ENCODE measurements at places on chromosomes 2 and 18.

- no peak for DNase-seq
Observed at GRCh38 chr2:237714690-237715458, 83.7 kb upstream of the RBM44 start.

GRCh38 chr2:168573128-168573903 lies 117.2 kb downstream of the CERS6 start:
- DNase-seq: no peak

GRCh38 chr2:104425850-104426595 lies 427.9 kb upstream of the POU3F3 start:
- no peak for DNase-seq

- DNase-seq: no peak
Observed at GRCh38 chr2:239371726-239372686, 28.8 kb downstream of the HDAC4 start.

GRCh38 chr2:240435457-240435947 lies at the start of gene GPC1:
GPC1 (plus strand) TSS chr2:240435663; CDS start chr2:240435919, 256 bp downstream.
- peak; percentile 33 for DNase-seq

GRCh38 chr2:179768765-179769164 lies 92.6 kb downstream of the ZNF385B start:
- DNase-seq: no peak

- no peak for DNase-seq
Observed at GRCh38 chr2:183021613-183022012, 16.6 kb downstream of the NCKAP1 start.

DNA sequence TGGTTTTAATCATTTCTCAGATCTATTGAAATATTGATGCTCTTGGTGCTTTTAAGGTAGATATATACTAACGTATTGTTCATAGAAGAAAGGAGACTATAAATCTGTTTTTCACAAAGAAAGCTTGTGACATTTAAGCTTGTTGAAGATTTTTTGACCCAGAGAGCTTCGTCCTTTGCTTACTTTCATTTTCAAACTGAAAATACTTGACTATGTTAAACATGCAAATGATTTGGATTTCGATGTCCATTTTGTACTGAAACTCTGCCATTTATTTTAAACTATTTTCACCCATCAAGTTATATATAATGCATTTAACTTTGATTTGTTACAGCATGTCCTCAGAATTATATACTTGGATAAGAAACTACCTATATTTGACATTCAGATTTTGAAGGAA lies 85.2 kb downstream of the SLC4A10 start:
- DNase-seq: no peak

GRCh38 chr18:8987241-8987640 lies 115.3 kb upstream of the NDUFV2 start:
- no peak for DNase-seq

DNA sequence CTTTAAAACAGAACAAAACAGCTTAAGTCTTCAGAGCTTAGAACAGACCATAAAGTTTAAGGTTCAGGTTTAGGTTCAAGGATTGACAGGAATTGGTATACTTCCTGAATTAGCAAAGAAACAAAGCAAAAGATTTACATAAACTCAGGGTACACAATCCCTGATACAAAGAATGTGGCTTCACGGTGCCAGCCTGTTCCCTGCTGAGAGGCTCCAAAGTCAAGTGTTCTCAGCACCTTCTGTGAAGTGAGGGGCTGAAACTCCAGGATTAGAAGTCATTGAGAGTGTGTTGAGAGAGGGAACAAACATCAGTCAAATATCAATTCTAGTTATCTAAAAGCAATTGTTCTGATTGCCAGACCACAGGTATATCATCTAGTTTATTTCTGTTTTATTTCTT lies 35.7 kb downstream of the DYNAP start:
- DNase-seq: no peak

DNA sequence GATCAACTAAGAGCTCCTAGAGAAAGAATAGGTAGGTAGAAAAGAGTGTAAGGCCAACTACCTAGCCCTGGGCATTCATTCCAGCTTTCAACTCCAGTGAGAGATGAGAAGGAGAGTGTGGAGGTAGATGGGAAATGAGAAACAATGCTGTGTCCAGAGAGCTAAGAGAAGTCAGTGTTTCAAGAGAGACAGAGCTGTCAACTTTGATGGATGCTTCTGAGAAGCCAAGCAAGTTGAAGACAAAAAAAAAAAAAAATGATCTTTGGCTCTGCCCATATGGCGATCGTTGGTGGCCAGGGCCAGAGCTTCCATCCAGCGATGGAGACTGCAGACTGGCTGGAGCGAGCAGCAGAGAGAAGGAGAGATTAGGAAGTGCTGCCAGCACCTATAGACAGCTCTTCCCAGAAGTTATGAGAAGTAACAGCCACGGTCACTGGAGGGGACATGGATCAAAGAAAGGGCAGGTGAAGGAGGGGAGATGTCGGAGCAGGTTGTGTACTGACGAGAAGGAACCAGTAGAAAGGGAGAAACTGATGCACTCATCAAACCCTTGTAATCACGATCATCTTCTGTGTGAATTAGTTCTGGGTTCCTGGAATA lies 112.4 kb upstream of the PPP1CB start:
- no peak for DNase-seq

DNA sequence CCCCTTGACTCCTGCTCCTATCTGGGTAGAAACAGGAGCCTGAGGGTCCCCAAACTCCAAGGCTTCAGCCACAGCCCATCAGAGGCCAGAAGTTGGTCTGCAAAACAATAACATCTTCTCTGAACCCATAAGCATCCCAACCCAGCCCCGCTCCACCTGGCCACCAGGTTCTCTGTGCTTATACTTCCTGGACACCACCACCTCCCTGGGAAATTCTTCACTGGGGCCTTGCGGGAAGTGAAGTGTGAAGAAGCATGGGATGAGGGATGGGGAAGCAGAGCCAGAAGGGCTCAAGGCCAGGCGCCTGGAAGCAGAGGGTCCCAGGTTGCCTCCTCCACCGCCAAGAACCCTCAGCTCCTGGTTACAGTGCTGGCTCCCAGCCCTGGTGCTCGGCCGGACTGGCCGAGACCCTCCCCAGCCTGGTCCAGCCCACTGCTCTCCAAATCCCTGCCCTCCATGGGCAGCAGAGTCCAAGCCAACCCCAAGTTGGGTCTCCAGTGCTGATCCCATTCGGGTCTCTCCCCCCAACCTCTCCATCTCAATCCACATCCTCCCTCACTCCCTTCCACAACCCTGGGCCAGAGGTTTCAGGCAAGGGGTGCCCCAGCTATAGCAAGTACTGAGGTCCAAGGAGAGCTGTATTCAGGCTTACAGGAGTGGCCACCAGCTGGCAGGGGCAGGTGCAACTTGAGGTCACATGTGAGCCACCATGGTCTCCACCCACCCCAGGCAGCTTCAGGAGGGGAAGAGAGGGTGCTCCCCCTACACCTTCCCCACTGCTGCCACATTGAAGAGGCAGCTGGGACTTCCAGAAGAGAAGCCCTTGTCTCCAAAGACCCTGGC lies 60.7 kb downstream of the TNS1 start:
- no peak for DNase-seq

GRCh38 chr2:176637486-176638166 lies 368.4 kb downstream of the MTX2 start:
- DNase-seq: peak; percentile 49

DNA sequence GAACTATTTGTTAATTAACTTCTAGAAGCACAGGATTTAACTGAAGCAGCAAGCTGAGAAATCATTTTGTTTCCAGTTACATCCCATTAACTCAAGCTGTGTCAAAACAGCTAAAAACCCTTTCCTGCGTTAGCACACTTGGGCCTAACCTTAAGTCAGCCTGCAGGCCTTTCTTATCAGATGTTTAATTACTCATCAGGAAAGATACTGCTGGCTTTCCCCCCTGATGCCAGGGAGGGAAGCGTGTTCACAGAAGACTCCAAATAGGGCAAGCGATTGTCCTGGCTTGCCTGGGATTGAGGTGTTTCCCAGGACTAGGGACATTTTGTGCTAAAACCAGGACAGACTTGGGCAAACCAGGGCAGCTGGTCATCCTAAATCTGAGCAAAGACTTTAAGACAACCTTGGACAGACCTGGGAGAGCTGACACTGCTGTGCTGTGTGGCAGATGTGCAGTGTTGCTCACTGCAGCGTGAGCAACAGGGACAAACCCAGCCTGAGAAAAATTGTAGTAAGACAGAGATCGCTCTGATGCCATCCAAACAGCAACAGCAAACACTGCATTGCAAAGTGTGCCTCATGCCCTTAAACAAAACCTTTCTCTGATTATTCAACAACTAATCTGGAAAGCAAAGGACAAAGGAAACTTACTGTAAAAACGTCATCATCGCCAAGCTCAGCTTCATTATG lies 100.9 kb downstream of the SPRED2 start:
- DNase-seq: no peak

- DNase-seq: no peak
Observed at GRCh38 chr2:99166218-99166617, 11.5 kb downstream of the LIPT1 start.

GRCh38 chr2:85308896-85309555 lies 18.8 kb downstream of the TGOLN2 start:
- DNase-seq: no peak

- no peak for DNase-seq
Observed at GRCh38 chr2:120227111-120227991, 4.2 kb upstream of the TMEM185B start.

DNA sequence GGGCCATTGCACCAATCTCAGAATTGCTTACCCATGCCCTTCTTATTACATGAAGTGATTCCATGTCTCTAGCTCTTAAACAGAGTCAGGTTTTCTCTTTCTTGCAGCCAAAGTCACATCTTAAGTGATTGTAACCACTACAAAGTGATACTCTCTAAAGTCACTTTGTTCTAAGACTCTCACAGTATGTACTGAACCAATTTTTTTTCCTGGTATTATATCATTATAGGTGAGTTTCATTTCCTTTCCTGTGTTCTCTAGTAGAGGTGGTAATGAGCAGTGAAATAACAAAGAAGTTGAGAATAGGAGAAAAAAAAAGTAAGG lies 66.3 kb upstream of the DARS1 start:
- no peak for DNase-seq

- no peak for DNase-seq
Observed at GRCh38 chr2:74439803-74440377, 1.8 kb downstream of the RTKN start.

DNA sequence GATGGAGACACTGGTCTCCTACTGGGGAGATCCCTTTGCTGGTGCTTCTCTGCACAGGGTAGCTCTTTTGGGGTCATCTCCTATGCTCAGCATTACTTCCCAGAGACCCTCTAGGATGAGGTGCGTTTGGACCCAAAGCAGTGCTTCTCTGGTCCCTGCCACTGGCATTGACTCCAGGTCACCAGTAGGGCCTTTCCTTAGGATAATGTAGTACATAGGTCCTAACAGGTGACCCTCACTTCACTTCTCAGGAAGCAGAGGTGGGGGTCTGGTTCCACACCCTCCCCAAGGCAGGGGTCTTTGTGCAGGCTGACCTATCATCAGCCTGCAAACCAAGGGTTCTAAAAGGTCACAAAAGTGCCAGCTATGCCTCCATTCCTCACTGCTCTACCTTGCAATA lies 145.8 kb upstream of the HS6ST1 start:
- DNase-seq: no peak

DNA sequence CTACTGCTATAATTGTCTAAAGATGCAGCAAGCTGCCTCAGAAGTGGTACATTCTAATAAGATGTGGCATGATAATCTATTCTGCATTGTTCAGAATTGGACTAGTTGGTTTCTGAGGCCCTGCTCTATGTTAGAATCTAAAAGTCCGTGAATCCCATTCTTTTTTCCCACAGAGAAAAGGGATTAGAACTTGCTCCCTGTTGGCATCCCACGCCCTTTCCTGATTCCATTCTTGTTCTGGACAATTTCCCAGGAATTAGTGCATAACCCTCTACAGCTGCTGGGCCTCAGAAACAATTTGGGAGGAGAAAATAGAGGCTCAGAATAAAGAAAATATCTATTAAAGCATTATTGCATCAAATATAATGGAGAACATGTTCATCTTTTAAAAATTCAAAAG lies 282.7 kb downstream of the NRXN1 start:
- no peak for DNase-seq

DNA sequence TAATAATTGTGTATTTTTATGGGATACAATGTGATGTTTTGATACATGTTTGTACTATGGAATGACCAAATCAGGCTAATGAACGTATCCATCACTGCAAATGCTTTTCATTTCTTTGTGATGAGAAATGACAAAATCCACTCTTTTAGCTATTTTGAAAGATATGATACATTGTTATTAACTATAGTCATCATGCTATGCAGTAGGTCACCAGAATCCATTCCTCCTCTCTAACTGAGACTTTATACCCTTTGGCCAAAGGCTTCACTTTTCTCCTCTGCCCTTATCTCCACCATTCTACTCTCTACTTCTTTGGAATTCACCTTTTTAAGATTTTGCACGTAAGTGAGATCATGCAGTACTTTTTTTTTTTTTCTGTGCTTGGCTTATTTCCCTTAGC lies 44.5 kb upstream of the TMEM17 start:
- no peak for DNase-seq

DNA sequence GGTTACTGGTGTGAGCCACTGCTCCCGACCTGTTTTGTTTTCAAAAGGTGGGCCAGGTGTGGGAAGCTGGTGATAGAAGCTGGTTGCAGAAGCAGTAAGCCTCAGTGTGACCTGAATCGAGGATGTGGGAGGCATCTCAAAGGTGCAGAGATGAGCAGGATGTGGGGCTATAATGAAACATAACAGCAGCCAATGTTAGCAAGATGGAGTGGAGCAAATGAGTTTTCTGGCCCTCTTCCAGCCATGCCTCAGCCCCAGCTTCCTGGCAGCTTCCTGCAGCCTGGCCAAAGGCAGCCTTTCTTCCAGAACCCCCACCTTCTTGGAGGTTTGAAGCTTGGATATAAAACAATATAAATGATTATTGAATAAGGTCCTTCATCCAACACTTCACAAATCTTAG lies 184.8 kb downstream of the NCK2 start:
- no peak for DNase-seq

- DNase-seq: no peak
Observed at GRCh38 chr2:10195278-10196109, 73.0 kb downstream of the RRM2 start.

- no peak for DNase-seq
Observed at GRCh38 chr2:201704536-201704935, 6.1 kb upstream of the MPP4 start.

GRCh38 chr2:207887500-207887899 lies 117.8 kb upstream of the FZD5 start:
- no peak for DNase-seq

DNA sequence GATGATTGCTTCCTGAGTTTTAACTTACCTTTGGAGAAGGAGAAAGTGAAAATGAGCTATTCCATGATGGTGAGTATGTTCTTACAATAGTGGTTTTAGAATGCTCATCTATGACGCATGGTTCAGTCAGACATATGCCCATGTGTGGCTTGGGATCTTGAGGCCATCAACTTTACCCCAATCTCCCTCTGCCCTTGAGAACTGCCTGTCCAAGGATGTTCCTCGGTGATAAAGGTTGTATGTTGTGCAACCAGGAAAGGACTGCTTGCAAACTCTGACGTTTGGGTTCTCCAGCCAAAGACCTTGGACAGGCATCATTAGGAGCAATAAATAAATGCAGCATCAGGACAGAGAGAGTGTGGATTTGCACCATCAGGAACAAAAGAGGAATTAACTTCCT lies 165.0 kb downstream of the ZEB2 start:
- no peak for DNase-seq
